ENCODE measurements at places on chromosomes 12 and 14.
A peak's percentile ranks its signal among the peaks of the same experiment; 100 is the strongest.

DNA sequence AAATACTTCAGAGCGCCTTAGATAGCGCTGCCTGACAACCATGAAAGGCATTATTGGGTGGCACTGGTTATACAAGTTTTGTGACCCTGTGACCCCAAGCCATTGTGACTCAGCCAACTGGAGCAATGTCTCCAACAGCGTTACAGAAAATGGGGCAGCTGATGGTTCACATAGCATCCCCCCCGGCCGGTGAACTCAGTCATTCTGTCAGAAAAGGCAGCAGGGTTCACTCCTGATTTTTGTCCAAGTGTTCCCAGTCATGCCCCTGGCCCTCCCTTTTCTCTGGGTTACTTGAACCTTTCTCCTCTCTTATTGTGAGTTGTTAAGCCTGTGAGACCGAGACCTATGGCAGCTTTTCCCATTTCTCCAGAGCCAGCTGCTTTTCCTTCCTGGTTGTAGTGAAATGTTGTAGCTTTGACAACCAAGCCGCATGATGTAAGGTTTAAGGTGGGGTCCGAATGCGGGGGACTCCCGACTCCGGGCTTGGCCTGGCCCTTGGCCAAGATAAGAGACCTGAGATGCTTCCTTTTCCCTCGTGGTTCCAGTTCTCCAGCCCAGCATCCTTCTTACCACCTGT, 22.0 kb downstream of the CD9 start:
- peak; percentile 71 for DNase-seq

GRCh38 chr14:67377916-67378315, 17.8 kb downstream of the EIF2S1 start:
- DNase-seq: no peak

DNA sequence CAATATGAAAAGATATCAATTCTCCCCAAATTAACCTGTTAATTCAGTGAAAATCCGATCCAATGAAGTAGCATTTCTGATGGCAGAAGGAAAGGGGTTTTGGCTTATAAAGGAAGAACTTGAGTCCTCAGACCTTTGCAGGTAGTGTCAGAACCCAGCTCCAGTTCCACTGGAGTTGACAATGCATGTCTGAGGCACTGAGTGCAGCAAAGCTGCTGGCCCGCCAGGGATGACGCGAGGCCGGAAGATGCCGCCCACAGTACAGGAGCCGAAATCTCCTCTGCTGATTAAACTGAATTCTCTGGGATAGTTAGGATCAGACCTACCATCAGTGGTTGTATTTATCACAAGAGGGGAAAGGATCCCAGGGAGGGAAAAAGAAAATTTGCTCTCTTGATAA, 220.7 kb downstream of the MSRB3 start:
- no peak for DNase-seq

GRCh38 chr14:78383060-78383459, 212.9 kb downstream of the NRXN3 start:
- no peak for DNase-seq

- DNase-seq: no peak
Measured at GRCh38 chr12:8088574-8088973, 6.5 kb downstream of the NECAP1 start.

DNA sequence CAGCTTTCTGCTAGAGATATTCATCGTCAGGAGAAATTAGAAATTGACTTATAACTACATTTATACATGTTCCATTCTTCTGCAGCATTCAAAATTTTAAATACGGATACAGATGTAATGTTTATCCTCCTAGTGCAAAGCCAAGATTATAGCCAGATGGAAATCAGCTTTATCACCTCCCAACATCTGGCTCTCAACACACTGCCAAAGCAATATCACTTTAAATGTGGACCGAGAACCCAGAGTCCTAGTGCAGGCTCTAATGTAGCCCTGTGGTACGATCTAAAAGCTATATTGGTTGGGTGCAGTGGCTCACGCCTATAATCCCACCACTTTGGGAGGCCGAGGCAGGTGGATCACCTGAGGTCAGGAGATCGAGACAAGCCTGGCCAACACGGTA, 6.5 kb downstream of the MLH3 start:
- DNase-seq: no peak

DNA sequence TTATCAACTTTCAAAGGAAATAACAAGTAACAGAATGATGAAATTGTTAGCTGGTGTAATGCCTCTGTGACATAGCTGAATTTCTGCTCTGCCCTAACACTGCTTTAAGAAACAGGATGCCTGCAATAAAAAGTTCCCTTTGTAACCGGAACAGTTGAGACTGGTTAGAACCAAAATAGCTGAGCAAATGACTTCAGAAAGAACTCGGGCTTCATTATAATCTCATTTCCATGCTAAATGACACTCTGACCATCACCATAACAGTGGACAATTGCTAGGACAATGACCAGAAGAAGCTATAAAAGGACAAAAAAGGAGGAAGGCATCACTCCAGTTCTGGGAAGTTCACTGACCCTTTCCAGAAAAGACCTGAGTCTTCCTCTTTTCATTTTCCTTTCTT, 23.5 kb upstream of the PYGL start:
- DNase-seq: no peak

DNA sequence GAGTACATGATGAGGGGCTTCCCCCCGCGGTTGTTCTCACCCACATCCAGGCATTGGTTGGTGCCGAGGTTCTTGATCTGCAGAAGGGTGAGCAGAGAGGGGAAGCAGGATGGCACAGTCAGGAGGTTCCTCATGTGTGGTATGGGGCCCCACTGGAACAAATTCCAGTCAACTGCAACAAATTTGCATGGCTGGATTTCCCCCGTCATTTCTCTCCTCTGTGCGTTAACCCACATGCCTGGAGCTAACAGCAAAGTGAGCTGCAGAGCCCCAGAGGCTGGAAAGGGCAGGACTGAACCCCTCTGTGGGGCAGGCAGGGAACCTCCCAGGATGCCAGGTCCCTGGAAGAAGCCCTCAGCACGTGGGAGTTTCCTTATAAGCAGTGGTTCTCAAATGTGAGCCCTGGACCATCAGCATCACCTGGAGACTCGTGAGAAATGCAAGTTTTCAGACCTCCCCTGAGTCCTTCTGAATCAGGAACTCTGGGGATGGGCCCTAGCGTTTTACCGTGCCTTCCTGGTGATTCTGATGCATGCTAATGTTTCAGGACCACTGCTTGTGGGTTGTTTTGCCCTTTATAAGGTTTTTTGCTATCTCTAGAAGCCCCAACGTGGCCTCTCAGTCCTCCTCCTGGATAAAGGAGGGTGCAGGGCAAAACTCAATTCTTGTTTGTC, 11.0 kb upstream of the CELA1 start:
- DNase-seq: no peak

DNA sequence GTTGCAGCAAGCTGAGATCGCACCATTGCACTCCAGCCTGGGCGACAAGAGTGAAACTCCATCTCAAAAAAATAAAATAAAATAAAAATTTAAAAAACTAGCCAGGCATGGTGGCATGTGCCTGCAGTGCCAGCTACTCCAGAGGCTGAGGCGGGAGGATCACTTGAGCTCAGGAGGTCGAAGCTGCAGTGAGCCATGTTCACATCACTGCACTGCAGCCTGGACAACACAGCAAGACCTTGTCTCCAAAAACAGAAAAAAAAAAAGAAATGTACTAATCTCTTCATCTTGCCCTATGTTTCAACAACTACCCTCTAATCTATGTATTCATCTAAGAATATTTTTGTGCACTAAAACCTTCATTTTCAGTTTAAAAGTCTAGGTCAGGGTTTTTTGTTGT, 6.5 kb downstream of the NAA25 start:
- no peak for DNase-seq

- no peak for DNase-seq
Measured at GRCh38 chr12:54432815-54433164, 13.7 kb upstream of the ITGA5 start.

GRCh38 chr12:126286203-126286602, 1221.0 kb downstream of the AACS start:
- no peak for DNase-seq

GRCh38 chr12:118190266-118190665, 54.3 kb downstream of the PEBP1 start:
- DNase-seq: no peak

DNA sequence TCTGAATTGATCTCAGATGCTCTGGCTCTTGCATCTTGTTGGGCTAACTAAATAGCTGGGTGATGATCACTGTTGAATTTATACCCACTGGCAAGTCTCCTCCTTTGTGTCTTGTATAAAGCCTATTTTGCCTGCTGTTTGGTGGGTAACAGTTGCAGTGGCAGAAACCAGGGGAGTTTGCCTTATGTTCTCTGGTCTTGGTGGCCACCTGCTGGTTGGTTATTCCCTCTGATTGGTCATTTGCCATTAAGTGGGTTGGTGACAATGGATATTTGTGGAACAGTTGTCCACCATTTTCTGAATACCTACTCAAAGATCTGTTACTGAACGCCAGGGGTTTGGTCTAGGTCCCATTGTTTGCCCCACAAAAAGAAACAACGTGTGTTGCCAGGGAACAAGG, 52.1 kb downstream of the AVPR1A start:
- DNase-seq: peak; percentile 53

DNA sequence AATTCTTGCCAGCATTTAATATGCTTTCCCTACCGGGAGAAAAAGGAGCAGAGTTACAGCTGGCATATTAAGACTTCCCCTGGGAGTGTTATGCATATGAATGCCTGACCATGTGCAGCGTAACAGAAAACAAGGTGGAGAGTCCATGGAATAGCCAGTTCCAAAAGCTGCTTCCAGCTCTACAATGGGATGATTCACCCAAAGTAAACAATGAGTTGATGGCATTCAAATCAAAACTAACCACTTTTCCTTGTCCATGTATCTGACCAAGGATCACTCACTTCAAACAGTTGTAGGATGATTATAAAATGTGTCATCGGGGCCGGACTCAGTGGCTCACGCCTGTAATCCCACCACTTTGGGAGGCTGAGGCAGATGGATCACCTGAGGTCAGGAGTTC, 48.1 kb upstream of the BICDL1 start:
- no peak for DNase-seq

- no peak for DNase-seq
Measured at GRCh38 chr14:21036751-21037150, 2.1 kb upstream of the RNASE13 start.

DNA sequence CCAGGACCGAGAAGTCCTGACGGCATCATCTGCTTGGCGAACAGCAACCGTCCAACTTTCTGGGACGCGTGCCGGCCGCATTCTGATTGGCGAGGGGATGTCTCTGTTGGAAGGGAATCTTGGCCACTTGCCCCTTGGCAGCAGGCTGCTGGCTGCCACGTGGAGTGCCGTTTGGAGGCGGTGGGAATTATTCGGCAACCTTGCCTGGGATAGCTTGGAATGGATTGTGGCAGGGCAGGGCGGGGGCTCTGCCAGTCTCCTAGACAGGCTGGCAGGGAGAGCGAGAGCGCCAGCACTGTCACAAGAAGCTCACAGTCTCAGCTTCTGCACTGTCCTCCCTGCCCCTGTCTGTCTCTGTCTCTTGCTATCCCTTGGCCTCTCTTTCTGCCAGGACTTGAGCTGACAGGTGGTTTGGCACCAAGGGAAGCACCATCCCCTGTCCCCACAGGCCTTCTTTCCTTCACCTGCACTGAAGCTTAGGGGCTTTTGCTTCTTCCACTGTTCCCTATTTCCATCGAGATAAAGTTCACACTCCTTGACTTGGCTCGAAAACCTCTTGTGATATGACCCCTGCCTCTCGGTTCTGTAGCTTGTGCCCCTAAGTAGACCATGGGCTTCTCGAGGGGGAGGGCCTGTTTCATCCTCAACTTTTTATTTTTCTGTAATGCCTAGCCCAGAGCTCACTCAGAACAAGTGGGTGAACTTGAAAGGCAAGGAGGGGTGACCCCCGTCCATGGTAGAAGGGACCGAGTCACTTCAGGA, 201.9 kb downstream of the PHETA1 start:
- DNase-seq: no peak

- DNase-seq: no peak
Measured at GRCh38 chr14:23931721-23932289, 21.8 kb upstream of the DHRS4 start.

DNA sequence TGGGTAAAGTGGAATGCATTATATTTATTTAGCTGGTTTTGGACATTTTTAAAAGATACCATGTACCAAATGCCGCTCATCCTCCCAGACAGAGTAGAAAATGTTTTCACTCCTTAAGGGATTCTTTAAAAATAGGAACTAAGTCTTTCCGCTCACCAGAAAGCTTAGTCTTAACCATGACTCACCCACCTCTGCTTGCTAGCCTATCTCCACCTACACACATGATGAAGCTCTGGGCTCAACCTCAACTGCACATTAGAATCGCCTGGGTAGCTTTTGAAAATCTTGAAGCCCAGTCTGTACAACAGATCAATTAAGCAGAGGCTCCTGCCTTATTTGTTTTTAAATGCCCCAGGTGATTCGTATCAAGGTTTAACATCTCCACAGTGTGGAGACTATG, 260.5 kb downstream of the NEDD1 start:
- no peak for DNase-seq

DNA sequence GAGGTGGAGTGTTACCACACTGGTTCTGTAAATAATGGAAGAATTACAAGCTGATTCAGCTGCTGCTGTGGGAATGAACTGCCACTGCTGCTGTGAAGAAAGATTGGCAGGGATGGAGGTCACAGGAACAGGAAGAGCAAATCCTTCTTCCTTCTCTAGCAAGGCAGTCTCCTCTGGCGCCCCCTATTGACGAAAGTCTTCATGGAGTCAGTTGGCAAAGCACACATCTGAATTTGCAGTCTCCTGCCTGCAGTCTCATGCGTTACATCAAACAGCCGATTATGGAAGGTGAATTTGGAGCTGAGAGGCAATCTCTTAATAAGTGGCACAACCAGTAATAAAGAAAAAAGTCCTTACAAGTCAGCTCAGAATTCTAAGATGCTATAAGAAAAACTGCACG, 106.0 kb upstream of the TMTC1 start:
- DNase-seq: peak; percentile 19

DNA sequence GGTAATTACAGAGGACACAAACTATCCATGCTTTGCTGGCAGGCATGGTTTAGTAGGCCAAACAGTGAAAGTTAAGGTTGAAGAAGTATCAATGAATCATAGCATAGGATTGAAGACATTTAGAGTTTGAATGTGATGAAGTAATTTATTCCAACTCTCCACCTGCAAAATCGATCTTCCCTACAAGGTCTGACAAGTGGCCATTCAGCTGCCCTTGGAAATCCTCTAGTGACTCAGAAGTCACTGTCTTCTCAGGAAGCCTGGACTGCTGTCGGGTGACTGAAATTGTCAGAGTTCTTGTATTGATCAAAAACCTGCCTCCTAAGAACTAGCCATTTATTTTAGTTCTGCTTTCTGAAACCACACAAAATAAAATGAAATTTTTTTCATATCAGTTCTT, 17.7 kb upstream of the STXBP6 start:
- no peak for DNase-seq

DNA sequence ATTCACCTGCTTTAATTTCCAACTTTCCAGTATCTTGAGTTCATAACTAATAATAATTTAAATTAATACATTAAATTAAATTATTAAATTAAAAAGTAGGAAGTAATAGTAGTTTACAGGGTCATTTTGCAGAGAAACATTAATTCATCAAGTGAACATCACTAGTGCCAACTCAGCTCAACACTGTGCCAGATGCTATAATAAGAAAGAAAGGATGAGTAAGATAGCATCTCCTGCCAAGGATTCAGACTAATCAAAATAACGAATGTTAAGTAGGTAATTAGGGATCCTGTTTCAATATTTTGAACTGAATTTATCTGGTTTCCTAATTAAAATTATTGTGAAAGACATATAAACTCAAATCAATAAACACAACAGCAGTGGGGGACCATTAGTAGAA, 596.7 kb downstream of the SLC6A15 start:
- no peak for DNase-seq

All from Caco-2 (cell line).